ENCODE measurements at places on chromosomes 3 and 15.

GRCh38 chr3:160980740-160981139, 124.4 kb downstream of the B3GALNT1 start:
- no peak for ATAC-seq

DNA sequence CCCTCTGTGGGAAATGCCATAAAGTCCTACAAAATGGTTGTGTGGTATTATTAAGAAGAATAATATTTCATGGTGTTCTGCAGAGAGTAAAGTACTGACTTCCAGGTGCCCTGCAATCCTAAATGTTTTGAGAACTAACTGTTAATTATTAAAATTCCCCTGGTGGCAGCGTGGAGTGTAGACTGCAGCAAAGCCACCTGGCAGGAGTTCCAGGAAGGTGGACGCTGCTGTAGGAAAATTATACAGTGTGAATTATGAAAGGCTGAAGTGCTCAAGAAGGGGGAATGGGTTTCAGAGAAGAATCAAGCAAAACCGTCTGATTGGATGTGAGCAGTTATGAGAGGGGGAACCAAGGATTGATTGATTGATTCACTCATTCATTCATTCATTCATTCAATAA, 572.4 kb upstream of the PPP2R3A start:
- ATAC-seq, result no peak

DNA sequence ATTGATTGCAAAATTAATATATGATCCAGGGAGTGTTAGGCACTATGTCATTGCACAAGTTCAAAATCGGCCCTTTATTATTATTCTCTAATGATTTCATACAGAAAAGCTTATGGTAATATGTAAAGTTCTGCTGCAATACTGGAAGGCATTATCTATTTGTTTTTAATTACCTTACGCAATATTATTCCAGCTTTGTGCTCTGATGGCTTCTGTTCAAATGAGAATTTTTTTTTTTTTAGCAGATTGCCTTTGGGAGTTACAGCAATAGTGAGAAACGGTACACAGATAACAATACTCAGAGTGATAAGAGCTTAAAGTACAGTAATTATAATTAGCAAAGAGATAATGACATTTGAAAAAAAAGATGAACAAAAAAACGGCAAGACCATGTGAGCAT, 602.2 kb upstream of the ALCAM start:
- no peak for ATAC-seq

DNA sequence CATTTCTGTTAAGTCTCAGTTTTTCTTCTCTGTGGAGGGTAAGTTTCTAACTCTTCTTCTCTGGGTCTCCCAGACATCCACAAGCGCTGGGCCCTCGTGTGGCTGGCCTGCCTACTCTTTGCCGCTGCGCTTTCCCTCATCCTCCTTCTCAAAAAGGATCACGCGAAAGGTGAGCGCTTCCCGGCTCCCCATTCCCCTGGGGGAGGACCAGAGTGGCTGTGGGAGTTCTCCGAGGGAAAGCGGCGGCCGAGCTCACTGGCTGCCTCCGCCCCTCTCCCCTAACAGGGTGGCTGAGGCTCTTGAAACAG, 1.1 kb upstream of the CRELD1 start:
- no peak for ATAC-seq

- no peak for ATAC-seq
Observed at GRCh38 chr3:13556207-13556606, 7.3 kb downstream of the FBLN2 start.

DNA sequence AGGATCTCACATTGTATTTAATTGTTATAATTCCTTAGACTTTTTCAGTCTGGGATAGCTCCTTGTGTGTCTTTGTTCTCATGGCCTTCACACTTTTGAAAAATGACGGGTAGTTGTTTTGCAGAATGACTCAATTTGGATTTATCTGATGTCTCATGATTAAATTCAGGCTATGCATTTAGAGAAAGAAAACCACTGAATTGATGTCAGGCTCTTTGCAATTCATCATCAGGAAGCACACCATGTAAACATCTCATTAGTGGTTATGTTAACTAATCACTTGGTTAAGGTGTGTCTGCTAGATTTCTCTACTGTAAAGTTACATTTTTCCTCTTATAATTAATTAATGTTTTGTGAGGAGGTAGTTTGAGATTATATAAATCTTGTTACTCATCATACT, 8.0 kb upstream of the SLC22A13 start:
- ATAC-seq, result no peak

DNA sequence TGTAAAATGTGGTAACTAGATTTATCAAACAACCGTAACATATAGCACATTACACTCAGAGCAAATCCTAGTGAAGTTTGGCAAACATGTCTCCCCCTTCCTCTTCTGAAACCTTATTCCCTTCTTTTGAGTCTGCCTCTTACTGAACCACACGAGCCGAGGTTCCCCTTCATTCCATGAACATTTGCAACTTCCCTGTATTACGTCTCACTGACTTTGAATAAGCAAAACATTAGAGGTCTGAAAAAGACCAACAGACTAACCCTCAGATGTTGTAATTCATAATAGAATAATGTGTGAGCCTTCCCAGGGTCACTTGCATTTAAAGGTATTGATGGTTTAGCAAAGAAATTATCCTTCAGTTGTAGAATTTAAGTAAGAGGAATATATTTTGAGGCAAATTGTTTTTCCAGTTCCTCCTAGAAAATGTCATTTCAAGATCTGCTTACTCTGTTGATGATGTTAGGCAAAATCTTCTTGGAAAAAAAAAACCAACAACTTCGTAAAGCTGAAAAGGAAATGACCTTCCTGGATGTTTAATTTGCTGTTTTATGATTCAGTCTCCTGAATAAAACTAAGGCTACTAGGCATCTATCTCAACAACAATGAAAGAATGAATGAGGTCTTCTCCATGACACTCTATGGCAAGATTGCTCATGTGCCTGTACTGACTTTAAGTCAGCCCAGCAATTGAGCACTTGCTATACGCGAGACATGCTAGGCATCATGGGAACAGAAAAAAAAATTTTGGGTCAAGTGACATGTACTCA, 296.9 kb upstream of the NECTIN3 start:
- ATAC-seq, result no peak

GRCh38 chr15:67593562-67593961, 51.1 kb downstream of the MAP2K5 start:
- no peak for ATAC-seq

GRCh38 chr3:55750525-55750924, 263.4 kb upstream of the WNT5A start:
- ATAC-seq, result peak; percentile 60

DNA sequence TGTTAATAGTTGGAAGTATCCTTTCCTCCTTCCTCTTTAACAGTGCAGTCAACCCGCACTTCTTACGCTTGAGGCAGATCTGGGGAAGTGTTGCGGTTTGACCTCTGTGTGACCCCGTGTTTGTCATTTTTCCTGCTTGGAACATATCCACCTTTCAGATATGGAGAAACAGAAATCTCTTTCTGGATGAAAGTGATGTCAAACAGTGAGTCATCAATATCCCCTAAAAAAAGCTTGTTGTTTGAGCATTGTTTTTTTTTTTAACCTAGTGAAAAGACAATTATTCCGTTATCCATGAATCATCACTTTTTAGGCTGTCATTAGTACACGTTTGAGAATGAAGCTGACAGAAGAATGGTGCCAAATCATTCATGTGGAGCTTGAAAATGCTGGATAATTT, 293.7 kb downstream of the ARPP21 start:
- peak; percentile 87 for ATAC-seq

GRCh38 chr3:49161808-49162530, 4.2 kb downstream of the CCDC71 start:
- ATAC-seq, result no peak

DNA sequence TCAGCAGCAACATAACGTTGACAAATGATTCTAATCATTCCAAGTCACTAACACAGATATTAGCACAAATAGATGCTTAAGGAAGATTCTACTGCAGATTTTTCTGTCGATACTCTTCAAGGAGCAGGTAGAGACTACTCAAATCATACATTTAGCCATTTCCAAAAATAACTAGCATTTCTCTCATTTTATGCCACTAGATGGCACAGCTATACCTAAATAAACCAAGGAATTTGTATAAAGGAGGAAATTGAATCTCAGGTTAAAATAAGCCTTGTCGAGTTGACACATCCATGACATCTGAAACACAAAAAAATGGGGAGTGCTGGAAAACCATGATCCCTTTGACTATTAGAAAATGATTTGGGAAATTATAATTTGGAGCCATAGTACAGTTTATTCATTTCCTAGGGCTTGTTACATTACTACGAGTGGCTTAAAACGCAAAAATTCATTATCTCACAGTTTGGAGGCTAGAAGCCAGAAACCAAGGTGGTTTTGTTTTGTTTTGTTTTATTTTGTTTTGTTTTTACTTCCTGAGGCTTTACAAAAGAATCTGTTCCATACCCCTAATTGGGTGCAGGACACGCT, 59.5 kb upstream of the STRIT1 start:
- ATAC-seq, result peak; percentile 82

GRCh38 chr15:95520511-95520910, 810.0 kb upstream of the NR2F2 start:
- ATAC-seq, result no peak

GRCh38 chr3:37772773-37773354, 88.8 kb upstream of the CTDSPL start:
- ATAC-seq, result no peak

- no peak for ATAC-seq
Observed at GRCh38 chr3:193388361-193388760, 9.8 kb upstream of the ATP13A5 start.

DNA sequence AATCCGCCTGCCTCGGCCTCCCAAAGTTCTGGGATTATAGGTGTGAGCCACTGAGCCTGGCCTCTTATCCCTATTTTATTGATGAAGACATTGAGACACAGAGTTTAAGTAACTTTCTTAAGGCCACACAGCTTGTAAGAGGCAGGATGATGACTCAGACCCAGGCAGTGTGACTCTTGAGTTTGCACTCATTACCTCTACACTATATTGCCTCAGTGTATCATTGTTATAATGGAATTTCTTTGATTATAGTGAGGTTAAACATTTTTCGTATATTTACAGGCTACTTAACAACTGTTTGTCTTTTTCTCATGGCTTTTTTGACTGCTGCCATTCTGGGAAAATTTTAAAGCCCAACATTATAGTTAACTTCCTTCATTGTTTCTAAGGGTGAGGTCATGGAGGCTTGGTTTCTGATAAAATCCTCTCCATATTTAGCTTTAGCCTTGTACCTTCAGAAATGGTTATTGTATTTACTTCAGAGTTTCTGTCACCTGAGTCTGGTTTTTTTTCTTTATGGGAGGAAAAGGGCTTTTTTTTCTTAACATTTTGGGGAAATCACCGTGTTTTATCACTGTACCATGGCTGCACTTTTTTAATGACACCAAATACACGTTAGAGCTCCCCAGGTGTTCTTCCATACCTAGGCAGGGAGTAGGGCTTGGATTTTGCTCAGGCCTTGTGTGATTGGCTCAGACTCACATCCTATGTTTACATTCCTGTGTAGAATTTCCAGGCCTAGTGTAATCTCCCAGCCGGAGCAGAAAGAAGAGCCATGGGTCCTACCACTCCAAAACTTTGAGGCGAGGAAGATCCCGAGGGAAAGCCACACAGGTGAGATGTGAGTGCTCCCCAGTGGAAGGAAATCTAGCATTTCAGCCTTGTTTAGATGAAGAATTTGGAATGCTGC, 6.3 kb downstream of the ZNF774 start:
- no peak for ATAC-seq

DNA sequence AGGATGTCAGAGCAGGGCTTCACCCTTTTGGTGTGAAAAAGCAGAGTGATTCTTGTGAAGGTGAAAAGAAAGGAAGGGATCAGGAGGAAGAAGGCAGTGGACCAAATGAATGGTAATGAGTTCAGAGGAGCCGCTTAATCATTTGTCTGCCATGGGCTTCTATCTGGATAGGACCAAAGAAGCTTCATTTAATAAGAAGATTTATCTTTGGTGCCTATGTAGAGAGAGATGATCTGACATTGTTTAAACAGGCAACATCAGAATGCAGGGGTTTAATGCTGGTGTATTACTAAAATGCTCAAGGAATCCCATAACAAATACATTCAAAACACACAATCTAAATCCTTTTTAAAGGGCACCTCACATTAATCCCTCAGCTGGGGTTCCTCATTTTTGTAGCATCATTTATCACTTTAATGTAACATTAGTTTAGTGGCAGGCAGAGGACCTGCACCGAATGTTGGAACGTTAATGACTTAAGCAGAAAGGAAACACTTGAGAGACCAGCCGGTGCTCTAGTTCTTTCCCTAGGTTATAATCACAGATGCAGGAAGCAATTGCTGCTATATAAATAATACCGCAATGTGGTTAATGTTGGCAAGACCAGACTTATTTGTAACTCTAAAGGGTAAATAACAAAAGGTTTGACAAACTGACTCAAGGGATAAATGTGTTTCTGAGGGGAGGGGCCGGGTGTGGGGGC, 27.9 kb upstream of the IL1RAP start:
- no peak for ATAC-seq

- ATAC-seq, result peak; percentile 77
Observed at GRCh38 chr3:193040836-193041672, 123.4 kb upstream of the MB21D2 start.

- ATAC-seq, result no peak
Observed at GRCh38 chr3:55770077-55770476, 283.0 kb upstream of the WNT5A start.

DNA sequence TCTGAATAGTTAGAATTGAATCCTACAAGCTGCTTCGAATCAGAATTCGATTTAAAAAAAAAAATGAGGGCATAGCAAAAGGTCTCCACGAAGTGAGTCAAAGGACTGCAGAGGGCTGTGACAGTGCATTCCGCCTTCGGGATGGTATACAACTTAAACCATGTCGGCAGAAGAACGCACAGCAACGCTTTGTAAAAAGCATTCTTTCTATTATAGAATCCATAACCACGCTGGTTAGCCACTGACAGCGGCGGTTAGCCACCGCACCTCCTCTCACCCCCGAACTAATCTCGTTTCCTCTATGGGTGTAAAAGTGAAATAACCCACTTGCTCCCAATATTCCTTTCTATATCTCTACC, 664 bp upstream of the PIK3CA start:
- ATAC-seq, result peak; percentile 58

- no peak for ATAC-seq
Observed at GRCh38 chr15:57158997-57159668, 217.2 kb upstream of the CGNL1 start.

DNA sequence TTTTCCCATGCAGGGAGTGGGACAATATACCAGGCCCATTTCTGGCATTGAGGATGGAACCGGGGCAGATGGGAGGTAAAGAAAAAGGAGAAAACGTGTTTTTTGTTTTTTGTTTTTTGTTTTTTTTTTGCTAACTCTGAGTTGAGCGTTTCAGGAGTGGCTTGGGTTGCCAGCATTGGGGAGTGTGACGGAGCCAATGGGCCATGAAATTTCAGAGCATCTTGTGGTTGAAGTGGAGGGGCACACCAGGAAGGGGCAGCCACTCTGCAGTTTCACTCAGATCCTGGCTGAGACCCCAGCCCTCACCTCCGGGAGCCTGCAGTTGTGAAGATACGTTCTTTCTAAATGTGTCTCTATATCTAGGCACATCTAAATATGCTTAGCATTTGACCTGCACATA, 240.5 kb downstream of the TLE3 start:
- ATAC-seq, result no peak

GRCh38 chr3:123633530-123633929, 48.7 kb upstream of the HACD2 start:
- ATAC-seq, result no peak
